LoVo (cell line): ENCODE measurements at places on chromosomes 12 and 14.

GRCh38 chr12:92020983-92021665 lies 124.5 kb downstream of the BTG1 start:
- no peak for DNase-seq

- no peak for DNase-seq
Measured at GRCh38 chr14:99554757-99555531, 49.1 kb downstream of the CCDC85C start.

DNA sequence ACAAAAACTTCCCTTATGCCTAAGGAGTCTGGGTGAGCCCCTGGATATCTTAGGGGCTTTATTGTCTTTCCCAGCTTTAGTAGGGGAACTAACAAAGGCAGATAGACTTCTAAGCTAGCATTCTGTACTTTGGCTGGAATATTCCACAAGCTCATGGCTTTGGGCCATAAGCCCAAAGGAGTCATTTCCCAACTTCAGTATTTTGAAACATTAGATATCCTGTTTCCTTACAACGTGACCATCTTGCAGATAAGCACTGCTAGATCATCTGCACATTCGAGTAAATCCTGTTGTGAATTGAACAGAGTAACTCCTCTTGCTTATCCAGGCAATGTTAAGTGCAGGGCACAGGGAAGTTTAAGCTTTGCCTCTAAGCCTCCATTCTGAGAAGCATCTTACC lies 70.6 kb upstream of the ACTN1 start:
- no peak for DNase-seq

- DNase-seq: no peak
Measured at GRCh38 chr12:3557791-3558620, 67.0 kb downstream of the PRMT8 start.

DNA sequence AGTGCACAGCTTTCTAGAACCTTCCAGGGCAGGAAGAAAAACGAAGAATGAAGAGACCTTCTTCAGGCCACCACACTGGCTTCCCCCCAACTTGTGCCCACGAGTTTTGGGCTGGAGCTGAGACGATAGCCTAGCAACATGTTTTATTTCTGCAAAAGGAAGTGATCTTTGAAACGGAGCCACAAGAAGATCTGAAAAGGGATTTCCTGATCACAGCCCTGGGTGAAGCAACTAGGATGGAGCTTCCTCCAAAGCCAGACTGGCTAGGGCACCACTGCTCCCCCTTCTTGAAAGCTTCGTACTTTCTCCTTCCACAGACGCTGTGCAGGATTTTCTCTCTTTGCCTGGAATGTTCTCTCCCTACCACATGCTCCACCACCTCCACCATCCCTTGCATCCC lies 418.3 kb downstream of the MED13L start:
- DNase-seq: no peak

- DNase-seq: no peak
Measured at GRCh38 chr12:69932676-69933552, 107.9 kb downstream of the MYRFL start.

DNA sequence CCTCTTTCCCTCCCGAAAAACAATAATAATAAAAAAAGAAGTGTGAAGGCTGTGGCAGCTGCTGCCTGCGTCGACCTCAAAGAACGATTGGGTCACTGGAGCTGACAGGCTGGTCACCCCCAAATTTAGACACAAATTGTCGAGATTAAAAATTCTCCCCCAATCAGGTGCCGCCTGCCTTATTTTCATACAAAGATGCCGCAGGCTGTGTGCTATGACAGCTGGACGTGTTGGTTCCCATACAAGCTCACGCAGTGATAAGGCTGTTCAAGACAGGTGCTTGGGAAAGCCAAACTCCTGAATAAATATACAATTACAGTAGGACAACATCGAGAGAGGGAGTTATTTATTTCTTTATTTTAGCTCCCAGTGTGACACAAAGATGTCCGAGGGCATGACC lies 1041.8 kb downstream of the VRK1 start:
- no peak for DNase-seq

DNA sequence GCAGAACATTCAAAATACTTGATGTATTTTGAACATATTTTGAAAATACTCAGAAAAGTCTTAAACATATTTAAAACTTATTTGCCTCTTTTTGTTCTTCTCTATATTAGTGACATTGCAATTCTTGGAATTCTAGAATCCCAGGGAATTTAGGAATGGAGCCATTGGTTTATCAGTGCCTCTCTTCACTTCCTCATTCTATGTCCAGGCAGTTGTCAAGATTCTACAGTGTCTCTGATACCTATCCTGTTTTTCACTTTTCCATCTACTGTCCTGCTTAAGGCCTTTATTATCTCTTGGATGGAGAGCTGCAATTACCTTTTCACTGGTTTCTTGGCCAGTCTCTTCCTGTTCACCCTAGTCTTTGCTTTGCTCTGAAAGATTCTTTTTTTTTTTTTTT lies 144.6 kb downstream of the TTLL5 start:
- DNase-seq: no peak

DNA sequence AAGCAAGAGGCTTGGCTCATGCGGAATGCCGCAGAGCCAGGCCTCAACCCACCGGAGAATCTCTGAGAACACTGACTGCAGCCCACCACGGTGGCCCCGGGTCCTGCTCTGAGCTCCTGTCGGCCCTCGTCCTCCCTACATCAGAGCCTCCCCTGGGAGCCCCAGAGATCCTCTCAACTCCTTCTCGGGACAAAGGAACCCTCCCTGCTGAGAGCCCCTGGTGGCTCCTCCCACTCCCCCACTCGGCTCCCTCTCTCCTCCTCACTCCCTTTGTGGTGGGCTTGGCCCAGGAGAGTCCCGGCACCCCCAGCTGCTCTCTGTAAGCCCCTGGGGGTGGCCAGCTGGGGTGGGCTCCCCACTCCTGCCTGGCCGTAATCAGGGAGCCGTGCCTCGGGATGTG lies 11.1 kb upstream of the INF2 start:
- no peak for DNase-seq
